ENCODE measurements at places on chromosomes 1 and 21.
A peak's percentile ranks its signal among the peaks of the same experiment; 100 is the strongest.

DNA sequence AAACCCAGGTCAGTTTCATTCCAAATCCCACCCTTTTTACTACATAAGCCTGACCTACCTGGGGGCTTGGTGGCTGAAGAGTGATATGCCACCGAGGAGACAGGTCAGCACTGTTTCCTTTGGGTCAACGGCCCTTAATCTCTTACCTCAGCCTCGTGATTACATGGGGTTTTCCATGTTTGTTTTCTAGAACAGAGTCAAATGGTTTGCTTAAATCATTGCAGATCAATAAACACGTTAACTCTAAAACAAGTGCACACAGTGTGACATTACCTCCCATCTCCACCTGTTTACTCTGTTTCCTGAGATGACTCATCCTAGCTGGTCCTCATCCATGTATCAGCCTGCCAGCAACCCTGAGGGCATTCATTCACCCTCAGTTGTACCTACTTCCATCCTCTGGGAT, 40.8 kb upstream of the TP53BP2 start:
- no peak for DNase-seq

DNA sequence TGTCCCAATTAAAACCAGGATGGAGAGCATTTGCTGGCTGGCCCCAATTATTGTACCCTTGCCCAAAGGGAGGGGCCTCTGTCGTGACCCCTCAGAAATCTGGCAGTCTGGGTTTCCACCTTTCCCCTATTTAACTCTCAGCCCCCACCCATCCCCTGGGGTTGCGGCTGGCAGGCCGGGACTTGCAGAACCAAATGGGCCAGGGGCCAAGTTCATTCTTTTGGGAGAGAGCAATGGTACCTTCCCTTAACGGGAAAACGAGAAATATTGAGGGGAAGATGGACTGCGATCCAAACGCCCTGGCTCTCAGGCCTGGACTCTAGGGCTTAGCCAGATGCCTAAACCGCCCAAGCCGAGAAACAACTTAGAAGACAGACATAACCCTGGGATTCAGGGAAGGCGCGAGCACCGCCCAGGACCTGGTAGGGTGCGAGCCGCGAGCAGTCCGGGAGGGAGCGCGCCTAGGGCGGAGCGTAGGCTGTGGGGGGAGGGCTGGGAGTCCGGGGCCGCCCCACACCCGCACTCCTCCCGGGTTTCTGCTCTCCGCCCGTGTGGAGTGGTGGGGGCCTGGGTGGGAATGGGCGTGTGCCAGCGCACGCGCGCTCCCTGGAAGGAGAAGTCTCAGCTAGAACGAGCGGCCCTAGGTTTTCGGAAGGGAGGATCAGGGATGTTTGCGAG, at the start of gene SLC27A3:
Gene SLC27A3 (plus strand): TSS at position 628 of the 678 bp plus-strand sequence. CDS start 91 bp downstream, outside the sequence.
- DNase-seq: peak; percentile 31

- no peak for DNase-seq
Measured at GRCh38 chr1:185406006-185406690, 89.1 kb upstream of the IVNS1ABP start.

DNA sequence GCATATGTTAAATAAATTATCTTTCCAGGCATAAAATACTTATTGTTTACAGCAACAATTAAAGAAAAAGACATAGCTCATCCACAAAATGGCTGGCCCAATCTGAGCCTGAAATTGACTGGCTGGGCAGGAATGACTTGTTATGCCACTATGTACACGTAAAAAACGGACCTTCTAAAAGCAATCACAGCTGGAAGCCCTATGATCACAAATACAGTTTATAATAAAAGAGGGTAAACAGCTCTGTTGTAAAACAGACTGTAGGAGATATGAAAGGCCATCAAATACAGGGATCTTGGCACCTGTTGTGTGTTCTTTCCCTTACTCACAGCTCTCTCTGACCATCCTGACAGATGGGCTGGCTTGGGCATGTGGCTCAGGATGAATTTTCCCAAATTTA, 70.5 kb upstream of the DMRTA2 start:
- no peak for DNase-seq

DNA sequence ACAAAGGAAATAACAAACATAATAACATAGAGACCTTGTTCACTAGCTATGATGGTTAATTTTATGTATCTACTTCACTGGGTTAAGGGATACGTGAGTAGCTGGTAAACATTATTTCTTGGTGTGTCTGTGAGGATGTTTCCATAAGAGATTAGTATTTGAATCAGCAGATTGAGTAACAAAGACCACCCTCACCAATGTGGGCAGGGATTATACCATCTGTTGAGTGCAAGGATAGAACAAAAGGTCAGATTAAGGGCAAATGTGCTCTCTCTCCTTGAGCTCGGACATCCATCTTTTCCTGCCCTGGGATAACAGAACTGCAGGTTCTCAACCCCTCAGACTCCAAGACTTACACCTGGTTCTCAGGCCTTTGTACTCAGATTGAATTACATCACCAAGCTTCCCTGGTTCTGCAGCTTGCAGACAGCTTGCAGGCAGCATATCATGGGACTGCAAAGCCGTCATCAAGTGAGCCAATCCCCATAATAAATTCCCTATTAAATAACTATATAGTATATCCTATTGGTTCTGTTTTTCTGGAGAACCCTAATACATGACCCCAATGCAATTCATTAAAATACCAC, 9.2 kb downstream of the SPATA6 start:
- no peak for DNase-seq

DNA sequence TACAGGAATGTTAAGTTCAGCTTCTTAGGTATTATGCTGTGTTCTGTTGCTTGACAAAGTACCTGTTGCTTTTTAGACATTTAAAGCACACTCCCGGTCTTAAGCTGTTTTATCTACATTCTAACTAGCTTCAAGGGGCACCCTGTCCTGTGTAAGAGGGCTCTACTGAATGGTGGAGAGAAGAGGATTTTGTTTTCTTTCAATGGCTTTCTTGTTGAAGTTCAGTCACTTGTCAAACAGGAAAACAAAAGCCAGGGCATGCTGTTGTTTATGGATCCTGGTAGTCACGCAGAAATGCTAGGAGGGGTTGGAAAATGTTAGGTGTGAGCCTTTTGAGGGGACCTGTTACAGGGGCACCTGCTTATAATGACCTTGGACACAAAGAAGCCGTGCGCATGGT, 30.7 kb downstream of the PGM1 start:
- no peak for DNase-seq

- DNase-seq: no peak
Measured at GRCh38 chr1:191641420-191642260, 516.6 kb upstream of the RGS18 start.

DNA sequence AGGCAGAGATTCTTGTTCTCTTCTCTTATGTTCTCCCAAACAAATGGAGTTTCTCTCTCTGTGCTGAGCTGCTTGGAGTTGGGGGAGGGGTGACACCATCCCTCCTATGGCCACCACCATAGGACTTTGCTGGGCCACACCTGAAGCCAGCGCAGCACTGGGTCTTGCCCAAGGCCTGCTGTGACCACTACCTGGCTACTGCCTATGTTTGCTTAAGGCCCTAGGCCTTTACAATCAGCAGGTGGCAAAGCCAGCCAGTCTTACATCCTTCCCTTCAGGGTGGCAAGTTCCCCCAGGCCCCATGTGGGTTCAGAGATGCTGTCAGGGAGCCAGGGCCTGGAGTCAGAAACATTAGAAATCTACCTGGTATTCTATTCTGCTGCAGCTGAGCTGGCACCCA, 6.3 kb upstream of the MTARC2 start:
- DNase-seq: no peak

GRCh38 chr1:239912471-239912870, 179.2 kb upstream of the FMN2 start:
- no peak for DNase-seq

- peak; percentile 49 for DNase-seq
Measured at GRCh38 chr1:194289569-194290266, 1103.3 kb upstream of the B3GALT2 start.

GRCh38 chr1:243493156-243494129, 237.6 kb downstream of the SDCCAG8 start:
- DNase-seq: no peak

DNA sequence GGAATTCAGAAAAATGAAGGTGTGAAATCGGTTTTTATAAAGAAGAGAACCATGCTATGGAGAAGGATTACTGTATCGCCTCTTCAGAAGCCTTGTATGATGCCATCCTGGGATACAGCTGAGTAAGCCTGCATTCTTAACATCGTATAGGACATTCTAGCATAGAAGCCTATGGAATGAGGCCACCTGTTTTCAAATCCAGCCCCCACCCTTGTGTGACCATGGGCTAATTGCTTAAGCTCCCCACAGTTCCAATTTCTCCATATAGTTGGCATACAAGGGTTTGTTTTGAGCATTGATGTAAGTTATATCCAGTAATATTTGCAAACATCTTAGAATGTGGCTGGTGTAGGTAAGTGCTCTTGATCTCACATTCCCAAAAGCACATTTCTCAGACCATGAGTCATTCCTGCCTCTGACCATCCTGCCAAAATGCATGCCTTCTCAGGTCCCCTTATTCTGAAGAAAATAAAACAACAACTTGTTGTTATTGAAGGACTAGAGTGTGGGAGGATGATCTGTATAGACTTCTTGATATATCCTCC, 1.5 kb downstream of the OR14A2 start:
- no peak for DNase-seq

- no peak for DNase-seq
Measured at GRCh38 chr21:44333509-44334328, 5.5 kb downstream of the CFAP410 start.

DNA sequence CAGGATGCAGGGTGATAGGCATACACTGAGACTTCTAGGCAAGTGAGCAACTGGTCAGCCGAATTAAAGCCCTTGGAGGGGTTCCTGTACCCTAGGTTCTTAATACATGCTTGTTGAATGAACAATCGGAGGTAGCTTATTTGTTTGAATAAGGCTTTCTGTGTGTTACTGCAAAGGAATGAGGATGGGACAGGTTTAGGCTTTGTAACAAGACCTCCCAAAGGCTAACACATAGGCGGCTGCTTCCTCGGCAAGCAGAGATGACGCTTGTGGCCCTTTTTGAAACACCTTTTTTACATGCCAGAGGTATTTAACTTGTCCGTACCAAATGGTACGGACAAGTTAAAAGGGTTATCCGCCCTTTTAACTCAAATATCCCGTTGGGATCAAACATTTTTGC, 511.6 kb downstream of the KIF26B start:
- DNase-seq: no peak

GRCh38 chr1:229138058-229138457, 132.9 kb upstream of the RAB4A start:
- no peak for DNase-seq

GRCh38 chr1:218031901-218032300, 253.2 kb upstream of the RRP15 start:
- no peak for DNase-seq

DNA sequence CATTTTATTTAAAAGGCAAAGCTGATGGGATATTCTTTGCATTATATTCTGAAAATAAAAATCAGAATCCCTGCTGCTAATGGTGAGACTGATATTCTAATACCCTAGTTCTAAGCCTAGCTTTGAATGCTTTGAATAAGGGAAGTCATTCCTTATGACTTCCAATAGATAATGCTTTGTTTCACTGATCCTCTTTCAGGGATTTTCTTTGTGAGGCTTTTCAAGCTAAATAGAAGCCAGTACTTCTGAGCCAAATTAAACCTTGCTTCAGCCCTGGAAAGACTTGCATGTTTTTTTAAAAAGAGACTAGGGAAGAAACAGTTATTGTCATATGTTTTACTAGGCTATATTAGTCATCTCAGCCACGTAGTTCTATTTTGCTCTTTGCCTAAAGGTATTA, 68.5 kb upstream of the CACYBP start:
- DNase-seq: no peak

- DNase-seq: no peak
Measured at GRCh38 chr1:40607921-40608320, 57.6 kb downstream of the RIMS3 start.

DNA sequence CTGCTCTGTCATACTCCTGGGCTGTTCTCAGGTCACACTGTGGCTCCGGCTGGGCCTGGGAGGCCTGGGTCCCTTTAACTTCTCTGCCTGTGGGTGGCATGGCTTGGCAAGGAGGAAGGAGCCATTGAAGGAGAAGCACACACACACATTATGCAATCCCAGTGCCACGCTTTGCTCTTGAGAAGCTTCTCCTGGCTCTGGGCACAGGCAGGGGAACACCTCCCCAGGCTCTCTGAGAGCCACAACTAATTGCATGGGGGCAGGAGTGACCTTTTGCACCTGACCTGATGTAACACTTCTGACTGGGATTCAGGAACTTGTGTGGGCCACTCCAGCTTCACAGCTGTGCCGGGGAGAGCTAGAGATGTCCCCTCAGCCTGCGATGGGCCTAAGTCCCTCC, 23.1 kb downstream of the LGR6 start:
- no peak for DNase-seq

GRCh38 chr1:148362626-148363438, 120.3 kb downstream of the PPIAL4G start:
- DNase-seq: peak; percentile 39

- DNase-seq: no peak
Measured at GRCh38 chr1:10785728-10786638, 10.5 kb downstream of the CASZ1 start.

DNA sequence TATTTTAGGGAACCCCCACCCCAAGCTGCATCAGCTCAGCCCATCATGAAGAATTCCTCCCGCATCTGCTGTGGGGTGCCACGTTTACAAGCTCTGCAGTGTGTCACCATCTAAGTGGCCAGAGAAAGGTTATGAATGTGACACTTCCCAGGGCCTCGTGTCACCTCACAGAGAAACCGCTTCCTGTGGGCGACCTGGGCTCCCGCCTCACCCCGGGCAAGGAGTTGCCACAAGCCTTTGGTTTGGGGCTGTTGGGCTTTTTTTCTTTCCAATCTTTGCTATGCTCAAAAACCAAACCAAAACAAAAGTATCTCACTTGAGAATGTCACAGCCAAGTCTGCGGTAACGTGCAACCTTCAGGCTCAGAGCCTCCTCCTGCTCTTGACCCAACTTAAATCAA, 82.1 kb upstream of the ARHGEF16 start:
- DNase-seq: no peak

DNA sequence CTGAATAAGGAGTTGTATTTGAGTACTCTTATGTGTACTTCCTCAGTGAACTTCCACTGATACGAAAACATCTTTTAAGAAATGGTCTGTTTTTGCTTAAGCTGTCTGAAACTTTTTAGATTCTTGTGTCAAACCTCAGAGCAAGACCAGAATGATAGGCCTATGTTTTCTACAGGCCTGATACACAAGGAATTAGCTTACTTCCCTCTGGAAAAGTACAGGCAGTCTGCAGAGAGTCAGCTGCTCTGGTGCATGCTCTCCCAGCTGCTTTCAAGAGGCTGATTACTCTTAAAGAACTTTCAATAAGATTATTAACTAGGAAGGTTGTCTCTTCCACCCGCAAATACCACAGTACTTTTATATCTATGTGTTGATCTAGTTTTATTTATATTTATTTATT, 9.5 kb downstream of the SNX27 start:
- DNase-seq: no peak

GRCh38 chr1:234310460-234310817, 62.8 kb upstream of the COA6 start:
- no peak for DNase-seq

- DNase-seq: no peak
Measured at GRCh38 chr1:201176940-201177339, 13.7 kb upstream of the IGFN1 start.
